ENCODE measurements at places on chromosomes 11 and 22.

DNA sequence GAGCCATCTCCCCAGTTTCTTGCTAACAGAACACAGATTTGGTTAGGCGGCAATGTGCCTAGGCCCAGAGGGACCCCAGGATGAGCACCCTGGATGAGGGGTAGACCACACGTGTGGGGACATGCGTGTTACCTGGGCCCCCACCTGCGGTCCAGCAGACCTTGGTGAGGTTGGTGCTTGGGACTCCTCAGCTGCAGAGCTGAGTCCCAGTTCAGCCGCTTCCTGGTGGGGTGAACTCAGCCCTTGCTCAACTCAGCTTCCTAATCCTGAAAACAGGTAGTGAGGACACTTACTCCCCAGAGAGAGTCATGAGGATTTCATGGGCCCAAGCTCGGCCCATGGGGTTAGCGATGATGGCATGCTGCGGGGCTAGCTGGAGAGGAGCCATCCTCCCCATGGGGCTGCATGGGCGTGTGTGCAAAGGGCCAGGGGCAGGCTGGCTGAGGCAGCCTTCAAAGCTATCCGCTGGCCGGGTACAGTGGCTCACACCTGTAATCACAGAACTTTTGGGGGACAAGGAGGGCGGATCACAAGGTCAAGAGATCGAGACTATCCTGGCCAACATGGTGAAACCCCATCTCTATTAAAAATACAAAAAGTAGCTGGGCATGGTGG lies 46.9 kb upstream of the SHISAL1 start:
- no peak for DNase-seq

GRCh38 chr22:28773461-28773867 lies 969 bp downstream of the CCDC117 start:
- DNase-seq, result no peak

- DNase-seq, result no peak
These were observed 1.1 kb downstream of the CAVIN3 start for GRCh38 chr11:6319001-6319703.

GRCh38 chr11:31141789-31142188 lies 227.8 kb downstream of the DCDC1 start:
- DNase-seq, result no peak

- DNase-seq, result no peak
These were observed 281.0 kb downstream of the TENM4 start for GRCh38 chr11:79159657-79160450.

GRCh38 chr11:60756307-60757032 lies at the start of gene MS4A15:
Gene MS4A15 (plus strand): TSS chr11:60756867. CDS start chr11:60763734, 6,867 bp downstream.
- DNase-seq, result no peak

DNA sequence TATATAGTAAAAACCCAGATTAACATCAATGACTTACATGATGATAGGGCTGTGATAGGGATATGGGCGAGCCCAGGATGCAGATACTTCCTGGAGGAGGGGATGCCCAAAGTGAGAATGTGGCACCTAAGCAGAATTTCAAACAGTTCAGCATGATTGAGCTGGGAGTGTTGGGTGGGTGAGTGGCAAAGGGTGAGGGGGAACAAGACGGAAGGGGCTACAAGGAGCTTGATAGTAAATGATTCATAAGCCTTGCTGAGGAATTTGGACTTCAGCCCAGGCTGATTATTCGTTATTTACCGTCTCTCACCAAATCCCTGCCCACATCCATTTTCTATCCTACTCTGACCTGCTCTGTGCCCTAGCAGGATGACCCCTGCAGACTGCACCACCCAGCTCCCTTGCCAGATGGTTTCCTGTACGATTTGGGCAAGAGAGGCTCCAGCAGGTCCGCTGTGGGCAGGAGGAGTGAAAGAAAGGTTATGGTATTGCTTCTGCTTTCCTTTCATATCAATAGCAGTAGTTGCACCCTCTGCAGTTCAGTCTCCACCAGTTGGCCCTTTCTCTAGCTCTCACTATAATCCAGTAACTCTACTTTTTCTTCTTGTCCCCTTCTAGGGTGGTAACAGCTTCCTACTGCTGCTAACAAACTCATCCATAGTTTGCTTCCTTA lies 30.3 kb upstream of the SIK2 start:
- DNase-seq, result no peak

- no peak for DNase-seq
These were observed 432 bp upstream of the GP1BB start for GRCh38 chr22:19722982-19723231.

Data from stimulated activated CD8-positive, alpha-beta memory T cell treated with anti-CD3 and anti-CD28 coated beads, Interleukin-7, amount 100 ng/mL, for 1 hour (primary cell).